ENCODE measurements at places on chromosomes 2 and 18.

GRCh38 chr2:168378960-168379669, 77.0 kb upstream of the CERS6 start:
- no peak for DNase-seq

GRCh38 chr2:100780203-100781008, 39.5 kb upstream of the NPAS2 start:
- DNase-seq, result no peak

DNA sequence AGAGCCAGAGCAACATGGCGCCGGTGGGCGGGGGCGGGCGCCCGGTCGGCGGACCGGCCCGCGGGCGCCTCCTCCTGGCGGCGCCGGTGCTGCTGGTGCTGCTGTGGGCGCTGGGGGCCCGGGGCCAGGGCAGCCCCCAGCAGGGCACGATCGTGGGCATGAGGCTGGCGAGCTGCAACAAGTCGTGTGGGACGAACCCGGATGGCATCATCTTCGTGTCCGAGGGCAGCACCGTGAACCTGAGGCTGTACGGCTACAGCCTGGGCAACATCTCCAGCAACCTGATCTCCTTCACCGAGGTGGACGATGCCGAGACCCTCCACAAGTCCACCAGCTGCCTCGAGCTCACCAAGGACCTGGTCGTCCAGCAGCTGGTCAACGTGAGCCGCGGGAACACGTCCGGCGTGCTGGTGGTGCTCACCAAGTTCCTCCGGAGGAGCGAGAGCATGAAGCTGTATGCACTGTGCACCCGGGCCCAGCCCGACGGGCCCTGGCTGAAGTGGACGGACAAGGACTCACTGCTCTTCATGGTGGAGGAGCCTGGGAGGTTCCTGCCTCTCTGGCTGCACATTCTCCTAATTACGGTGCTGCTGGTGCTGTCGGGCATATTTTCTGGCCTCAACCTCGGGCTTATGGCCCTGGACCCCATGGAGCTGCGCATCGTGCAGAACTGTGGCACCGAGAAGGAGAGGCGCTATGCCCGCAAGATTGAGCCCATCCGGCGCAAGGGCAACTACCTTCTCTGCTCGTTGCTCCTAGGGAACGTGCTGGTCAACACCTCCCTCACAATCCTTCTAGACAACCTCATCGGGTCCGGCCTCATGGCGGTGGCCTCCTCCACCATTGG, 507 bp downstream of the CNNM4 start:
- DNase-seq, result no peak

GRCh38 chr2:190506666-190507065, 27.9 kb downstream of the NEMP2 start:
- no peak for DNase-seq

GRCh38 chr2:18154812-18155211, 276.3 kb downstream of the KCNS3 start:
- no peak for DNase-seq

- no peak for DNase-seq
Observed at GRCh38 chr2:217218269-217219163, 358.7 kb upstream of the TNP1 start.

DNA sequence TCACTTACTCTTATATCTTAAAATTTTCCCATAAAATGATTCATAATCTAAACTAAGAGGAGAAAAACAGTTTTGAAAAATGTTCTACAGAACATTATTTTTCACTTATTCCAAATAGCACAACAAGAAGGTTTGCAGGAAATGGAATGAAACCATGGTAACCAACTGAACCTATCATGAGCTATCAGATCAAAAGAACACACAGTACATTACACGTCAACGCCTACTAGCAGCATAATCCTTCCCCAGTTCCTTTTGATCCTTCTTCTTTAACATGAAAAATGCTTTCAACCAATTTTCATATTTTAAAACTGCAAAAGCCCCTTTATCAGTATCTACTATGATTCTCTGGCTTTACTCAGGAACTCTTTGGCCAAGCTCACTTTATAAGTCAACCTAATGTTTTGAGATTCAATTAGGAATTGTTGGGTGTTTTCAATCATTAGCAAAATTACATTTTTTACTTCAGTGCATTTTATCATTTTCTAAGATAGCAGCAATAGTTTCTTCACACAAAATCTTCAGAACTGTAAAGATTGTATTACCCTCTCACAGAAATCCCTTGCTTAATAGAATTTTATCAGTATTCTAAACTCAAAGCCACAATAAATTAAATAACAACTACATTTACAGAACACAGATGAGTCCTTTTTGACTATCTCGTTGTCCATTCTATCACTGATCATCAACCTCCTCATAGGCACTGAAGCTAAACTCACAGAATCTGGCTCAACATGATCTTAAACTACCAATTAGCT, 102.5 kb downstream of the CHN1 start:
- no peak for DNase-seq

DNA sequence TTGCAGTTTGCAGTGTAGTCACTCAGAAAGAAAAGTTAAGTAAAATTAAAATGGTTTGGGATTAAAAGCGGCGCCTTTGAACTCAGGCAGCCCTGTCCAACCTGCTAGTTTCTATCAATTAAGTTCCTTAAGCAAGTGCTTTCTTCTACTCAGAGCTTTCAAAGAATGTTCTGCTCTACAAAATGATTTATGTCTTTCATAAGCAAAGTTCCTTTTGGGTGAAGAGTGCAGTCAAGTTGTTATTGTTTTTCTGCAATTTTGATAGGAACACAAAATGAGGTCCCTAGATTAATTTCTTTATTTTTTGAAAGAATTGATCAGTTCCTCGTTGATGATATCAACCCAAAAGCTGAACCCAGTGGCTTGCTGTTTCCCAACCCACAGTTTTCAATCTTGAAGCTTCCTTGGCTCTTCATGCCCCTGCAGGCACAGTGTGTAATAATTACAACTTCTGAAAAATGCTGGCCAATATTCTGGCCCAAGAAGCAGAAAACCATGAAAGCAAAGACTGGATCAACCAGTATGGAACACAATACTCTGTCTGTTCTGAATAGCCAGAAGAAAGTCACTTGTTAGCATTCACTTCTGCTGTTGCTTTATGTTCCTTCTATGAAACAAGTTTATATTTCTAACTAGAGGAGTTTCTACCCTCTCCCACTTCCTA, 89.1 kb downstream of the TGIF1 start:
- no peak for DNase-seq

DNA sequence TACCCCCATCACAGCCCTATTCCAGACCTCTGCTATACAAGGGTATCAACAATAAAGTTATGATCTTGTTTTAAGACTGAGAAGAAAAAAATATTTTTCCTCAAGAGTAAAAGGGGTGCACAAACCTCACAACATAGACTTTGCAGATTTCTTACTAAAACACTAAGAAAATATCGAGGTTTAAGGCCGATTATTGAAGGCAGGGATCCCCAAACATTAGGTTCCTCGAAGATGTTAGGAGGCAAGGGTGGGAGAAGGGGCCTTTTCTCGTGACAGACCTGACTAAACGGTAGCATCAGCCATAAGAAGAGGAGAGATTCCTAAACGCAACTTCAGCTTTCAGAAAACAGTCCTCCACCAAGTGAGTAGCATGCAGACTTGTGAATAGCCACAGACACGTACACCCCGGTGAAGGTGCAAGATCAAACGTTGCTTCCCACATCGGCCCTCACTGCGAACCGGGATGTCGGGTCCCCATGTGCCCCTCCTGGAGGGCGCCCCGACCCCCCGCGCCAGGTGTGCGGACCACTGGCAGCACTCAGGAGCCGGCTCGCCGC, 678 bp downstream of the PIAS2 start:
- no peak for DNase-seq

GRCh38 chr2:65402323-65402722, 30.1 kb downstream of the SPRED2 start:
- DNase-seq, result no peak

DNA sequence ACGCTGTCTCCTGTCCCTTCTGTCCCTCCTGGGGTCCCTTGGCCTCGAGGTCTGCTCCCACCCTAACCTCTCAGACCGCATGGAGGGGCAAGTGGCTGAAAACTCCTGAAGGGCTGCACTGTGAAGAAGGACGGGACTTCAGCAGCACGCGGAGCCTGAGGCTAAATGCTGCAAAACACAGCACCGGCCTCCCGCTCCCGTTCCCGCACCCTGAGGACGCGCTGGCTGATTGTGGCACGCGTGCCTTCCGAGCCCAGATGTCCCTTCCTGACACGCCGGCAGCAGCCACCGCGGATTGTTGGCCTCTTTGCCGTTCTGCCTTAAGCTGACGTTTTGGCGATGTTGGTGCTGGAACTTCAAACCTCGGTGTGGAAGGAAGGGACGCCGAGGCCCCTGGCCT, 125.9 kb upstream of the CTDP1 start:
- DNase-seq, result no peak

DNA sequence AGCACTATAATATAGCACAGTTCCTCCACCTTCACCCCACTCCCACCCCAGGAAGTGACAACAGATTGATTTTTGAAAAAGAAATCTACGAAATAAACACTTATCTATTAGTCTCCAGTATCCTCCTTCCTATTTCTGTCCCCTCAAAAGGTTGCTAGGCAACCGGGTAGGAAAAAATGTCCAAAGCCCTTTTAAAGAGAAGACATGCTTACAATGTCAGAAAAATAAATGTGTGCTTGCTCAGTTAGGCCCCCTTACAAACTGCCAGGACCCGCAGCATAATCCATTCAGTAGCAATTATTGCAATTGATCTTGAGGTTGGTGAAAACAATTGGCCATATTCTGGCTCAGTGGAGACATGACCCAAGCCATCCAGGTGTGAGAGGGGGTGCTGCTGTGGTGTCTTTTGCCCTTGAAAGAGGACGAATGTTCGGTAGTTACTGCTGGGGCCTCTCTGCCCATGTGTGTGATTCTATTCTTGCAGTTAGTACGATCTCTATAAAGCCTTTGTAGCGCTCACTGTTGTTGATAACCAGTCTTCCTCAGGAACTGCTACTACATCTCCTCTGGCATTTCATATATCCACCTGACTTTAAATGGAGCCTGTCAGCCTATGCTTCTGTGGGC, 144.3 kb downstream of the MYO3B start:
- DNase-seq, result no peak

DNA sequence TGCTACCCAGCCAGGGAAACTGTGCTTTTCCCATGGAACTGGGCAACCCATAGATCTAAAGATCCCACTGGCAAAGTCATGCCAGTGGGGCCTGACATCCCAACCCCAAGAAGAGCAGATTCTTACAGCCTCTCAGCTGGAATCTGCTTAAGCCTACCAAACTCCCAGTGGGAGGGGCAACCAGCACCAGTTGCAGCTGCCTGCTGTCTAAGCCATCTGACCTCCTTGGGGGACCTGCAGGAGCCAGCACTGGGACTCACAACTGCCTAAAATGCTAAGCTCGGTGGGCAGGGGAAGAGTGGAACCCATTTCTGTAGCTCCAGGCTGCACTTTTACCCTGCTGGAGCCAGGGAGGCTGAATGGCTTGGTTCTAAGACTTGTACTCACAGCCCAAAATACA, 770.7 kb upstream of the SLC8A1 start:
- DNase-seq, result peak; percentile 8

GRCh38 chr2:148167241-148167766, 146.4 kb downstream of the MBD5 start:
- no peak for DNase-seq

GRCh38 chr2:131572175-131572574, 44.5 kb downstream of the CCDC74A start:
- DNase-seq, result no peak

- no peak for DNase-seq
Observed at GRCh38 chr2:101984656-101985055, 7.1 kb upstream of the IL1R2 start.

- DNase-seq, result no peak
Observed at GRCh38 chr2:81872006-81872405, 1567.5 kb upstream of the LRRTM1 start.

DNA sequence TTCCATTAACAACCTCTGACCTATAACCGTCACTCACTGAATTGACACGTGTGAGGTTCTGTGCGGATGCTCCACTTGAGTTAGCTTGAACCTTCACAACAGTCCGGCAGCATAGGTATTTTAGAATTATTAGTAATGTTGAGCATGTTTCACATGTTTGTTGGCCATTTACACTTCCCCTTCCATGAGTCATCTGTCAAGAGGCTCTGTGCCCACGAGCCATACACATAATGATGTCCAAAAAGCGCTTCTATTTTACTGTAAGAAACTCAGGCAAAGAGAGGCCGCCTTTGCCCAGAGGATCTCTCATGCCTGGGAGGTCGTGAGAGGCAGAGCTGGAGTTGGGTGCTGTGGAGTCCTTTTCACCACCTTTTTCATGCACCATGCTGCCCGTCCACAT, 28.9 kb upstream of the TMEM214 start:
- no peak for DNase-seq

DNA sequence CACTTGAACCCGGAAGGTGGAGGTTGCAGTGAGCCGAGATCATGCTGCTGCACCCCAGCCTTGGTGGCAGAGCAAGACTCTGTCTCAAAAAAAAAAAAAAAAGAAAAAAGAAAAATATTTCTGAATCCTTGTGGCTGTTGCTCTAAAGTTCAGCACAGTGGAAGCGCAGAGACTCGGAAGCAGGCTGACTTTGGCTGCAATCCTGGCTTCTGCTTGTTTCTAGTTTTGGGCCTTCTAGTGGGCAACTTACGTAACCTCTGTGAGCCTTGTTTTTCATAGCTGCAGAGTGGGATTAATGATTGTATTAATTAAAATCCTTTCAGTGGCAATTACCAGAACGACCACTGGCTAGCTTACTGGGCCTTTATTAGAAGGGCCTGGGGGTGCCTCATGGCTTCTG, 28.4 kb downstream of the GNLY start:
- no peak for DNase-seq

GRCh38 chr18:22385718-22386117, 32.0 kb downstream of the CTAGE1 start:
- DNase-seq, result no peak

DNA sequence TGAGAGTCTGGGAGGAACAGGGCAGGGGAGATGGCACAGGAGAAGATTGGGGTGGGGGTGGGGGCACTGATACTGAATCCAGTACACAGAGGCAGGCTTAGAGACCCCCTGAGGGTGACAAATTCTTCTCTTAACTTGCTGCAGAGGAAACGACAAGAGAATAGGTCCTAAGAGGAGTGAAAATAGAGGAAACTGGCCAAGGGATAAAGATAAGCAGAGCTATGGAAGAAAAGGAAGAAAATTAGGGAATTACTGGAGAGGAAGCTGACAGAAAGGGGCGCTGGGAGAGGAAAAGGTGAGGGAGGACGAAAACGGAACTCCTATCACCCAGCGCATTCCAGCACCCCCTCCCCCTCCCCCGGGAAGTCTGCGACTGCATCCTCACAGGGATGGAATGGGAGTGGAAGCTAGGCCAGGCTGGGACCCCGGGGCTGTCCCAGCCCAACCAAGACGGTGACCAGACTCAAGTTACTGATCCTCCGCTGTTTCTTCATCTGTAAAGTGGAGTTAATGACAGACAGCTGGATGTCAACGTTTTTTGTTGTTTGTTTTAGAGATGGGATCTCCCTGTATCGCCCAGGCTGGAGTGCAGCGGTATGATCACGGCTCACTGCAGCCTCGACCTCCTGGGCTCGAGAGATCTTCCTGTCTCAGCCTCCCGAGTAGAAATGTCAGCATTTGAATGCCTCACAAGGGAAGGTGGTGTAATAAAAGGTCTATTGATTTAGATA, 2.6 kb upstream of the EMX1 start:
- no peak for DNase-seq

GRCh38 chr18:38007676-38008330, 442.2 kb upstream of the CELF4 start:
- no peak for DNase-seq

GRCh38 chr2:48411046-48411445, 118.9 kb upstream of the STON1 start:
- no peak for DNase-seq

GRCh38 chr2:43121580-43122314, 104.7 kb downstream of the ZFP36L2 start:
- DNase-seq, result no peak

Data from NCI-H1694 treated with DMSO at 0.1 percent for 48 hours (cell line).